ENCODE measurements at places on chromosomes 11 and 22.

DNA sequence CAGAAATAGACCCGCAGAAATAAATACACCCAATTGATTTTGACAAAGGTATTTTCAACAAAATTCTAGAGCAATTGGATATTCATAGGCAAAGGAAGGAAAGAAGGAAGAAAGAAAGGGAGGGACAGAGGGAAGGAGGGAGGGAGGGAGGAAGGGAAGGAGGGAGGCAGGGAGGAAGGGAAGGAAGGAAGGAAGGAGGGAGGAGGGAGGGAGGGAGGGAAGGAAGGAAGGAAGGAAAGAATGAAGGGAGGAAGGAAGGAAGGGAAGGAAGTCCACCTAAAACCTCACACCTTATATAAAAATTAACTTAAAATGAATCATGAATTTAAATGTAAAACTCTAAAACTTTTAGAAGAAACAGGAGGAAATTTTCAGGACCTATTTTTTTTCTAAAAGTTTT is 94.2 kb upstream of the USP47 start:
- DNase-seq = no peak

GRCh38 chr11:26045082-26045481 is 286.8 kb upstream of the ANO3 start:
- no peak for DNase-seq

- DNase-seq = no peak
These were observed 85.3 kb upstream of the SORL1-AS1 start for GRCh38 chr11:121538054-121538453.

DNA sequence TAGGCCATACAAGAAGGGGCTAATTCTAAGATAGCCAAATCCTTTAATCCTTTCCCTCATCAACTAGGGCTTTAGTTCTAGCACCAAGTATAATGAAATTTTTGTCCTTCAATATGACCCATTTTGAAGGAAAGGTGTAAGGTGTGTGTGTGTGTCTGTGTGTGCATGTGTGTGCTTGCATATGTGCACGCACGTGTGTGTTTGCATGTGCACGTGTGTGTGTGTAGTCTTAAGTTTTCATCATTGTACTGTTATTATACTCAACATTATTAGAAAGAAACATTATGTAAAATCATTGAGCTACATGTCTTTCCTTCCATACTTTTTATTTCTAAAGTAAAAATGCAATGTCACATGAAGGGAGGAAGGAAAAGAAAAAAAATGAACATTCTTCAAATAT is 547.7 kb downstream of the FAM181B start:
- DNase-seq = no peak

- DNase-seq = no peak
These were observed 7.3 kb downstream of the C11orf71 start for GRCh38 chr11:114392735-114393667.

- no peak for DNase-seq
These were observed 358 bp downstream of the OR52H1 start for GRCh38 chr11:5547982-5548381.

DNA sequence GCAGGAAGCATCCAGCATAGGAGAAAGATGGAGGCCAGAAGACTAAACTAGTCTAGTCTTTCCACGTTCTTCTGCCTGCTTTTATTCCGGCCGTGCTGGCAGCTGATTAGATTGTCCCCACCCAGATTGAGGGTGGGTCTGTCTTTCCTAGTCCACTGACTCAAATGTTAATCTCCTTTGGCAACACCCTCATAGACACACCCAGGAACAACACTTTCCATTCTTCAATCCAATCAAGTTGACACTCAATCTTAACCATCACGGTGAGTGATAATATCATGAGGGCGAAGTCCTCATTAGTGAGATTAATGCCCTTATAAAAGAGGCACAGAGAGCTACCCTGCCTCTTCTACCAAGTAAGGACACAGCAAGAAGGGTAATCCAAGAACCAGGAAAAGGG is 424.2 kb downstream of the LARGE1 start:
- no peak for DNase-seq

DNA sequence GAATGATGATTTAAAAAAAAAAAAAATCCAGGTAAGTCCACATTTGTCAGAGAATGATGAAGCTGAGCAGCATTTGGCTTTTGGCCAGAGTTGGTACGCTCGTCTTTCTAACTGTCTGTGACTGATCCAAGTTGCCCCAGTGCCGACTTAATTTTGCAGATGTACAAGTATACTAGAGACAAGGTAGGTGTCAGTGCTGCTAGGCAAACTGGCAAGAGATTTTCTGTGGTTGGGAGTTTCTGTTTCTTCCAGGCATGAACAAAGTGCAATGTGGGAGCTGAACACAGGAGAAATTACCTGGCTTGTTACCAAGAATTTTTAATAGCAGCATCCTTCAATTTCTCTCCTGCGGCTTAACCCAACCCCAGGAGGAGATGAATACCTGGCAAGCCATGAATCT is 307.7 kb downstream of the BUD13 start:
- DNase-seq = no peak

- no peak for DNase-seq
These were observed 7.7 kb downstream of the NHERF4 start for GRCh38 chr11:119193001-119193400.

DNA sequence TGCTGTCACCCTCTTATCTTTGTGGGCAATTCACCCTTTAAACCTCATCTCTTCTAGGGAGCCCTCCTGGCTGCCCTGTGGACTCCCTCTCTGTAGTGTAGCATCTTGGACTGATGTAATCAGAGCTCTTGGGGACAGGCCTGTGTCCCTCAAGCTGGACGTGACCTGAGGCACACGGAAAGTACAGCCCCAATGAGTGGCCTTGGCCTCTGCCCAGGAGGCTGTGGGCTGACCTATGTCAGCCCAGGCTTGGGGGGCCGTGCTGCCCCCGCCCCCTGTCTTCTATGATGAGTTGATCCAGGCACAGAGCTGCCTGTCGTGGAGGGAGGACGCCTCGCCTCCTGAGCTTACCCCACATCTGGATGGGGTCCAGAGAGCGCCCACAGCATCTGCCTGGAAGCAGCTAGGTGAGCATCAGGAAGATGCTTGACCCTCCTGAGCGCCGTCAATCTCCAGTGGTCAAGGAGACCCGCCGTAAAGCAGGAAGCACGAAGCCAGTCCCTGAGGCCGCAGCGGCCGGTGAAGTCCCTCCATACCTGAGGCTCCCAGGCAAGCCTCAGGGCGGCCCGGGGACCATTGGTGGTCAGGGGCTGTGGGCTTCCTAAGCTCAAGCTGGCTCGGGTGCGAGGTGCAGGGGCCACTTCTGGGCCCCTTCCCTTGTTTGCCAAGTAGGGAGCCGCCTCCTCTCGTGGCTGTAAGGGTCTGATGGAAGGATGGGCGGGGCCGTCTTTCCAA is 1136.9 kb downstream of the BRD1 start:
- no peak for DNase-seq

DNA sequence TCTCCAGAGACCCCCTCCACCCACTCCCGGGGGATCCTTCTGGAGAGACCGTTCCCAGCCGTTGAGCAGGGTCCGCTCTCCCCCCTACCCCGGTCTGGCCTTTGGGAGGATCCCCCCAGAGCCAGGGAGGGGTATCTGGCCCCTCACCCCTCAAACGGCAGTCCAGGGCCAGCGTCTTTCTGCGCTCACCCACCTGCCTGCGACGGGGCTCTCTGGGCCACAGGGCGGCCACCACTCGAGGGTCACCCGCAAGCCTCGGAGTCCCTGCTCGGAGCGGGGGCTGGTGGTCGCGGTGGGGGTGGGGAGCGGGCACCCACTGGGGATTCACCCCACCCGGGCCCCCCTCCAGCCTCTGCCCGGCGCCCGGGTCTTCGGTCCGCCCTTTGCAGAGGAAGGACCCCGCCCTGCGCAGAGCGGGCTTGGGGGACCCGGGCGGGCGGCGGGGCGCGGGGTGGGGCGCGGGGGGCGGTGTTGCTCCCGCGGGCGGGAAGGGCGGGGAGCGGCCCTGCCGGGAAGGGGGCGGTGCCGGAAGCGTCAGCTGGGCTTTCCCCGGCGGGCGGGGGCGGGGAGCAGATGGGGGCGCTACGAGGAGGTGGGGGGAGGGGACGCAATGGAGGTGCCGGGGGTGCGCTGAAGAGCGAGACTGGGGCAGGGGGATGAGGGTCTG is 16.6 kb downstream of the CRELD2 start:
- no peak for DNase-seq

DNA sequence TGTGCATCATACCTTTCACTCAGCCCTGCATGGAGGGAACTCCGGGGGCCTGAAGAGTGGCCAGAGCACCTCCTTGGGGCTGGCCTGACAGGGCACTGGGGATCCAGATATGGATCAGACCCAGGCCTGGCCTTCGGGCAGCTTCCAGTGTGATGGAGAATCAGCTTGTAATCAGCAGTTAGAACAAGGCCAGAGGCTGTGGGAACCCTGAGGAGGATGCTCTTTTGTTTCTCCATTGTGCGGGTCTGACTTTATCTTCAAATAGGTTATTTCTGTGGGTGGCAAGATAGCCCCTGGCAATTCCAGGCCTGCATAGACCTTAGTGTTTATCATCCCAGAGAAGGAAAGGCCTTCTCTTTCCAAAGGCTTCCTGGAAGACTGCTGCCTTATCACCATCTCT is 12.3 kb downstream of the DGAT2 start:
- no peak for DNase-seq

DNA sequence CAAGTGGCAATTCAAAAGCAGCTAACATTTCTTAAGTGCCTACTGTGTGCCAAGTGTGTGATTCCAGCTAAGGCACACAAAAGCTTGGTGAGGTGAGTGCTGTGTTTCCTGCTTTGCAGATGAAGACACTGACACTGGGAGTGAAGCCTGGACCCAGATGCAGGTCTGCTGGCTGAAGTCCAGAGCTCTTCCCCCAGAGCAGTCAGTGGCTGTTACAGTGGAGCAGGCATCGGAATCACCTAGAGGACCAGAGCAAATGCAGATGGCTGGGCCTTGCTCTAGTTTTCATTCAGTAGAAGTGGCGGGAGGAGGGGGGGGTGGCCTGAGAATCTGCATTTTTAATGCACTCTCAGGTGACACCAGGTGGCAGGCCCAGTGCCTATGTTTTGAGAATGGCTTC is 342.3 kb downstream of the CADM1 start:
- DNase-seq = no peak

DNA sequence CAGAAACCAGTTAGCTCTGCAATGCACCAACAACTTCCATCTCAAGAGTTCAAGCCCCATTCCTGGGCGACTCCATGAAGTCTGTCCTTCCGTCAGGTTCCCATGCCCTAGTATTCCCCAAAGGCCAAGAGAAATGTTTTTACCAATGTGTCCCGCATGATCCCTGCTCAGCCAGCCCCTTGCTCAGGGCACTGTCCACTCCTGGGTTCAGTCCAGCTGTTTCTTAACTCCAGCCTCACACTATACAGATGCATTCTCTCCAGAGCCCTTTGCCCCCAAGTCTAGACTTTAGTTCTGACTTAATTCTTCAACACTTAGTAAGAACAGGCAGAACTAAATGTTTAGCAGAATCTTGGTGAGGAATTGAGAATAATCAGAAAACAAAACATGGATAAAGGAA is 497.5 kb downstream of the SOX6 start:
- DNase-seq = no peak

DNA sequence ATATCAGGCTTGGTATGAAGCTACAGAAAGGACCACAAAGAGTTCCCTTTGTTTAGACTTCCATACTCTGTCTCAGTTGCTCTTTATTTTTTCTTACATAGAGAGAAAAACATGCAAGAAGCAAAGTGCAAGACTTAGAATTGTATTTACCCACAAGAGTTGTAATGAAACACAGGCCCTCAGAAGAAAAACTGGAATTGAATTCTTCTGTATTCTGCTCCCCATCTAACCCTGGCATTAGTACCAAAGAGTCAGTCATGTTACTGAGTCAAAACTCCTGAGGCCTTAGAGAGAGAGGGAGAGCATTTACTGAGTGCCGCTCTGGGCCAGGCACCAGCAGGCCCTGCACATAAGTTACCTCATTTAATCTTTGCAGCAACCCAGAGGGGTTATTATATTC is 43.9 kb upstream of the DLAT start:
- DNase-seq = no peak

DNA sequence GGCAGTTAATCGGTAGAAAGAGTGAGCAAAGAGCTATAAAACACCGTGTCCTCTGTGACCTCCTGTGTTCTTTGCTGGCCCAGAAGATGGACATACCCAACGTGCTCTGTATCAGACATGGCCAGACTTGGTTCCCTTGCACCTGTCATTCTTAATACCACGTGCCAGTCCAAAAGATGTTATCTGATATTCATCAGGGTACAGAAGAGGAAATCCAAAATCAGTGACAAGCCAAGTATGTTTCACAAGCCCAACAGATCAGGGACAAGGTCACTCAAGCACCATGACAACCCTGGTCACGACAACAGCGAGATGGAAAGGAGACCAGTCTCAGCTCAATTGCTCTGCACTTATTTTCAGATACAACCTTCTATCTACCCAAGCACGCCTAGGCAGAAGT is 3.4 kb downstream of the LRP4 start:
- DNase-seq = no peak

- DNase-seq = no peak
These were observed 26.9 kb upstream of the APOBEC3A start for GRCh38 chr22:38930512-38930911.

- no peak for DNase-seq
These were observed 96.1 kb downstream of the FDX1 start for GRCh38 chr11:110525883-110526282.

GRCh38 chr11:77409046-77409445 is 64.8 kb downstream of the PAK1 start:
- DNase-seq = no peak

- no peak for DNase-seq
These were observed 47.5 kb upstream of the GALNT18 start for GRCh38 chr11:11669233-11669846.

- no peak for DNase-seq
These were observed 23.0 kb downstream of the PAX6 start for GRCh38 chr11:31788085-31788484.

DNA sequence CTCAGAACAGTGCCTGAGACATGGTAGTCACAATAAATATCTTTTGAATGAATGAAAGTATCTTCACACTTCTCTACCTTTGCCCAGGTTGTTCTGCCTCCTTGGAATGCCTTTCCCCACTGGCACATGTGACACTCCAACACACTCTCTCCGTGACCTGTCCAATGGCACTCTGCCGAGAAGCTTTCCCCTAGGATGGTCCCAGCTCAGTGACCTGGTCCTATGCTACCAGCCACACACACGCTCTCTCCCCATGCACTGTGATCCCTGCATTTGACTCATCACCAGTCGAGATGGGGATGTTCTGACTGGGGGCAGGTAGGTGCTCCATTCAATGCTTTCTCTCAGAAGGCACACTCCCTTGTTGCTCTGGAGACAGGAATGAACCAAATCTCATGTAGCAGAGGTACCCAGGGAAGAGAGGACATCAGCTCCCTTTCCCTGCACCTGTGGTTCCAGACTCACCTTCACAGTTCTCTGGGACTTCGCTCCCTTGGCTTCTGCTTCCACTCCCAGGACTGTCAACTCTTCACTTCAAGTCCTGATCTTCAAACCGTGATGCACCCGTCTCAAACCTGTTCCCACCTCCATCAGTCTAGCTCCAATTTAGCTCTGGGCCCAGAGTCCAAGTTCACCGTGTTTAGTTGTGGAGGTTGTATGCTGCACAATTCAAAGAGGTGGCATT is 30.7 kb upstream of the LMO1 start:
- no peak for DNase-seq

DNA sequence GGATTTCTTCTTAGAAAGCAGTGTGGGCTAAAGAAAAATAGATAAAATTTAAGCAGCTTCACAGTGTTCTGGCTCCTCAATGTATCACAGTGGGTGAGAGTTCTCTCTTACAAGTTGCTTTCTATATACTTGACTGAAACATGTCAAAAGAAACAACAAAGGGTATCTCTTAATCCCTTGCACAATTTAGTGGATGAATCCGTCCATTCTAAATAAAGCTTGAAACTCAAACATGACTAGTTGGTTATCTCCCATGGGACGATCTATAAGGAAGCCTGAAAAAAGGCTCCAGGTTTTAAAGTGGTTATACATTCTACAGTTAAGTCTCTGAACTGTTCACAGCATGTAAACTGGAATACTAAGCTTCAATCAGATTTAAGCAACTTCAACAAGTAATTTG is 993.1 kb upstream of the CNTN5 start:
- DNase-seq = no peak
